ENCODE measurements at places on chromosomes 2 and 18.

- no peaks in the 10 kb centered on the region for H3K36me3 ChIP-seq
- no peak for DNase-seq
- no peaks in the 10 kb centered on the region for H3K4me1 ChIP-seq
- H3K27ac ChIP-seq = no peak overlapping the region
- H3K4me3 ChIP-seq = no peak overlapping the region
- no peaks in the 10 kb centered on the region for H3K27me3 ChIP-seq
Measured at GRCh38 chr18:10160251-10160650, 246.4 kb downstream of the VAPA start.

- no peaks in the 10 kb centered on the region for H3K36me3 ChIP-seq
- H3K27ac ChIP-seq = no peak overlapping the region
- no peaks in the 10 kb centered on the region for H3K4me1 ChIP-seq
- no peaks in the 10 kb centered on the region for H3K27me3 ChIP-seq
- DNase-seq = no peak
Measured at GRCh38 chr2:221689140-221689539, 117.0 kb upstream of the EPHA4 start.

DNA sequence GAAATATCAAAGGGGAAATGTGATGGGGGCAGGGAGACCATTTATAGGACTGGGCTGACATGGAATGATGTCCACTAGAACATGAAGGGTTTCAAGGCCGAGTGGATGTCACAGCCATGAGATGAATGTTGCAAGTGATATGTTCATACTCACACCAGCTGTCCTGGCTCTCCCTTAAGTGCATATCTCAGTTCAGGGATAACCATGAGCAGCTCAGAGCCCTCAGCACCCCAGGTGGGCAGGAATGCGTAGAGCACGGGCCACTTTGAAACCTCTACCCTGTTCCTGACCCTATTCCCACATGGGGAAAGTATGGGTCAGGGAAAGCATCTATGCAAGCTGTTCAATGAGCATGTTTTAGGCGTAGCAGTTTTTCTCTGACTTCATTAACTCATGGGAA lies 12.4 kb upstream of the EML4 start:
- no peaks in the 10 kb centered on the region for H3K27me3 ChIP-seq
- no peak overlapping the region for H3K4me3 ChIP-seq
- DNase-seq = no peak
- H3K4me1 ChIP-seq = no peaks in the 10 kb centered on the region

DNA sequence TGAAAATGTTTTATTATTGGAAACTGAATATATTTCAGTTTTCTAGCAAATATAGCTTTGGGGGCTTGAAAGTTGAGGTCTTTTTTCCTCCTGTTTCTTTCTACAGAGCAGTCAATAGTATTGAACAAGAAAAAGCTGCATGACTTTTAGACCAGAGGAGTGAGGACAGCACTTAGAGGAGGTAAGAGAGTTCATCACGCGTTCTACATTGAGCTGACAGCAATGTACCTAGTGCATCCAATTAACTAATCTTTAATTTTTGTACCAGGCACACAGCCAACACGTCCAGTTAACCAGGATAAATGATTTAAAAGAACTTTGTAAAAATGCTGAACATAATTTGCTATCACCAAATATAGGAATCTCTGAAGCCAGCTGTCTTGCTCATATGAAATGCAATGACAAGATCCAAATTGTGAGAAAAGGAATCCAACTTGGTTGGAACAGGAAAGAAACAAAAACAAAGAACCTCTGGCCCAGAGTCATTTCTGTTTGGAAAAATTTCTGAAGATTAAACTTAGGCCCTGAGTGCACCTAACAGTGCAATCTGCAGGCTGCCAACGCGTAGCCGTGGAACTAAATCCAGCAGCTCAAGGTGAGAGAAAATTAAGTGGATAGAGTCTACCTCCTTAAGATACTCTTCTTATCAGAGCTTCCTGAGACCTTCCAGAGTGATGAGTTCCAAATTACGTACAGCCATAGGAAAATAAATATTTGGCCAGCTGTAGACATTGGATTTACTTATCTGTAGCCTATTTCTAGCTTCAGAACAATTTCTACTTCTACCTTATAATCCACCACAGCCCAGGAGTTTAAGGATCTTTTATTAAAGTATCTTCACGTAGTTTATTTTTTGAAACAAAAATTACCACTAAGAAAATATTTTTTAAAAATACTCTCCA lies 20.6 kb upstream of the SPTBN1 start:
- H3K4me3 ChIP-seq = no peak overlapping the region
- H3K27ac ChIP-seq = no peak overlapping the region
- no peaks in the 10 kb centered on the region for H3K4me1 ChIP-seq
- H3K36me3 ChIP-seq = no peaks in the 10 kb centered on the region
- no peaks in the 10 kb centered on the region for H3K27me3 ChIP-seq

DNA sequence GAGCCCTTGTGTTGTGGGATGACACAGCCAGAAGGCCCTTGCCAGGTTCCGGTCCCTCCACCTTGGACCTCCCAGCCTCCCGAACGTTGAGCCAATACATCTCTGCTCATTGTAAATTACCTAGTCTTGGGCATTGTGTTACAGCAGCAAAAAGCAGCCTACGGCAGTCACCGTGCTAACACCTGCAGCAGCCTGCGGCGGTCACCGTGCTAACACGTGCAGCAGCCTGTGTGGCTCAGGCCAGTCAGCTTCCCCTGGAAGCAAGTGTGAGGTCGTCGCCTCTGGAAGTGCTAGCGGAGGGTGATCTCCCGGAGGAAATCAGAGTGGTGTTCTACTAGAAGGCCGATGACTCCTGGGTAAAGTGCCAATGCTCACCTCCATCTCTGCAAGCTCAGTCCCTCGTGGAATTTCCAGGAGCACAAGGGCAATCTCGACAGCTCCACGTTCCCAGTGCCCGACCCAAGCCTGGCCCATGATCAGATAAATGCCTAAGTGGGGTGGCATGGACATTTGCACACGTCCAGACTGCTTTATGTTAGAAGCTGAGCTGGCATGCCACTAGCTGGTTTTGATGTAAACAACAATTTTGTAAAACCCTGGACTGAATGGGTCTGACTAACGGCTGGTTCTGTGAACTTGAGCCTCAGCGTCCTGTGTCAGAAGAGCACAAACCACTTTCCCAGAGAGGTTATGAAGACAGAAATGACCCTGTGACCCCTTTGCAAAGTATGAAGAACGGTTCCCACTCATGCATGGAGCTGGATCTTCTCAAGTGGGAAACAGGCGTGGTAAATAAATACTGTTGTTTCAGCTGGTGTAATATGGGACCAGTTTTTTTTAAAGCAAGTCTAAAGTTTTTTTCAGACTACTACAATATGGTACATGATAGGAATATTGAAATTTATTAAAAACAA lies 11.4 kb upstream of the CNDP1 start:
- H3K36me3 ChIP-seq = peaks cover 40% of the 10 kb centered on the region
- DNase-seq = no peak
- no peak overlapping the region for H3K4me3 ChIP-seq
- H3K27me3 ChIP-seq = no peaks in the 10 kb centered on the region

GRCh38 chr2:65153515-65153914 lies 23.6 kb upstream of the RAB1A start:
- no peak for DNase-seq
- H3K4me3 ChIP-seq = no peak overlapping the region
- peaks cover 2% of the 10 kb centered on the region for H3K27me3 ChIP-seq
- H3K36me3 ChIP-seq = no peaks in the 10 kb centered on the region
- no peak overlapping the region for H3K27ac ChIP-seq
- no peaks in the 10 kb centered on the region for H3K4me1 ChIP-seq

DNA sequence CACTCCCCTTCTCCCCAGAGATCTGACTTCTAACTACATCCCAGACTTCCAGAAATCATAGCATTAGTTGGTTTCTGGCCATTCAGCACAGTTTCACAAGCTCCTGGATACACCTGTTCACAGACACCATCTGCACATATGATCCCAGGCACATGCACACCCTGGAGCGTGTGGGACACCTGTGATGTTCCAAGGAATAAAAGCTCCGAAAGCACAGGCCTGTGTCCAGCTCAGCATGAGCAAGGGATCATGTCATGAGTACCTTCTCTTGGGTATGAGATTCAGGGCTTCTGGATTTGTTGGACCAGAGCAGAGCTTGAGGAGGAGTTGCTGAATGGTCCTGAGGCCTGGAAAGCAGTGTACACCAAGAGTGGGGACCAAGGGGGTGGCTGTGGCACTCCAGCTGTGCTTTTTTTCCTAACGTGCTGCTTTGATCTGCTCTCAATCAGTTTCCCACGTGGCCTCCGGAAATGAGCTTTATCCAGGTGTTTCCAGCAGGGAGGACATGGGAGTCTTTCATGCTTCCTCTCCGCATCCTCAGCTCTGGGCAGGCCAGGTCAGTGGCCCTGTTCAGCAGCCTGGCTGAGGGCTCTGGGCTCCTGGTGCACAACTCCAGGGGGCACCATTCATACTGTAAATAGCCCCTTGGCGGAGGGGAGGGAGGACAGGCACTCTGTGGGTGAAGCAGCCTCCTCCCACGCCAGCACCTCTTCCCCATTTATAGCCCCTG lies 1.8 kb downstream of the DYSF start:
- no peaks in the 10 kb centered on the region for H3K36me3 ChIP-seq
- H3K27me3 ChIP-seq = peaks cover 30% of the 10 kb centered on the region
- H3K4me3 ChIP-seq = no peak overlapping the region
- peaks cover 10% of the 10 kb centered on the region for H3K4me1 ChIP-seq

DNA sequence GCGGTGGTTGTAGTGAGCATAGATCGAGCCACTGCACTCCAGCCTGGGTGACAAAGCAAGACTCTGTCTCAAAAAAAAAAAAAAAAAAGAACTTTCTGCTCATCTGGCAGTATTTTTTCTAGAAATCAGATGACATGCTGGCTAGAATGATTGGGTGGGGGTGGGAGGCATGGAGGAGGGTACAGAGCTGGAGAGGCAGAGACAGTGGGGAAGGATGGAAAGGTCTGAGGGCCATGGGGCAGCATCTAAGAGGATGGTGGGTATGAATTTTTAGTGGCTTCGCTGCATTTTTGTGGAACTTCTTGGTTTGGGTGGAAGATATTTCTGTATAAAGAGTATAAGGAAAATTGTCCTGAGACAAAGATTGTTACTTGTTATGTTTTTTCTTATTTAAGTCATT lies 23.3 kb downstream of the ARMC9 start:
- no peaks in the 10 kb centered on the region for H3K36me3 ChIP-seq
- no peaks in the 10 kb centered on the region for H3K27me3 ChIP-seq
- H3K27ac ChIP-seq = no peak overlapping the region
- H3K4me3 ChIP-seq = no peak overlapping the region
